Substantia nigra (tissue), 51 donors: ENCODE measurements at places on chromosomes 7 and 10.

DNA sequence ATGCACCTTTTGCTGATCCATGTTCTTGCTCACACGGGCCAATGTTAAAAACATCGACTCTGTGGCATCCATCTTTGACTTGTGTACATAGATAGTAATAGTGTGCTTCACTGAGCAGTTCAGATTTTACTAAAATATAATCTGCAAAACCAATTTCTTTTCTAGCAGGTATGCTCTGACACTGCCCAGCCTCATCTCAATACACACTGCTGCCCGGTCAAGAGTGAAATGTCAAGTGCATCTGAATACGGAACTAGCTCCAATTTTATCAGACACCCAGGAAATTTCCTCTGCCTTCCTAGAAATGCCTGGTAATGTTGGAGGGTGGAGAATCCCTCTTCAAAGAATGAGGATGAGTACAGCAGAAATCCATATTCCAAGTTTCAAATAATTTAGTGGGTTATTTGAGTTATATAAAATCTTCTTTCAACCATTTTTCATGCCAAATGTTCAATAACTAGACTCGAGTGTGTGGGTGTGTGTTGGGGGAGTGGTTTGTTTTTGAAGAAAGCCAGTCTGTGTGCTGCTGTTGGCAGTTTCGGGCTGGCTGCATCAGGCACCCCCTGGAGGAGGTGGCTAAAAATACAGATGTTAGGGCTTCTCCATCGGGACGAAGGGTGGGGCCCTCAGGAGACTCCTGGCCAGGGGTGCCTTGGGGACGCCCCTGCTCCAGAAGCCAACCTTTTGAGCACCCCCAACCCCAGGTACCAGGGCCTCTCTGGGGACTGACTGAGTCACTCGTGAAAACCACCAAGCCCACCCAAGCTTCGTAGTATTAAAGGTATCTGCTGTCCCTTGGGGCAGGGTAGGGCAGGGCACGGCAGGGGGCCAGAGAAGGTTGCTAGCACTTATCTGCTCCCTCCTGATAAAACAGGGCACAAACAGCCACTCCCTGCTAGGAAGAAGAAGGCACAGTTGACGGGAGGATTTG, 15.4 kb downstream of the CTBP2 start:
- DNase-seq, result no peak

GRCh38 chr10:35605191-35605590, at the start of gene GJD4:
Gene GJD4 (plus strand): TSS chr10:35605341. CDS start chr10:35605568, 227 bp downstream.
- DNase-seq, result no peak

DNA sequence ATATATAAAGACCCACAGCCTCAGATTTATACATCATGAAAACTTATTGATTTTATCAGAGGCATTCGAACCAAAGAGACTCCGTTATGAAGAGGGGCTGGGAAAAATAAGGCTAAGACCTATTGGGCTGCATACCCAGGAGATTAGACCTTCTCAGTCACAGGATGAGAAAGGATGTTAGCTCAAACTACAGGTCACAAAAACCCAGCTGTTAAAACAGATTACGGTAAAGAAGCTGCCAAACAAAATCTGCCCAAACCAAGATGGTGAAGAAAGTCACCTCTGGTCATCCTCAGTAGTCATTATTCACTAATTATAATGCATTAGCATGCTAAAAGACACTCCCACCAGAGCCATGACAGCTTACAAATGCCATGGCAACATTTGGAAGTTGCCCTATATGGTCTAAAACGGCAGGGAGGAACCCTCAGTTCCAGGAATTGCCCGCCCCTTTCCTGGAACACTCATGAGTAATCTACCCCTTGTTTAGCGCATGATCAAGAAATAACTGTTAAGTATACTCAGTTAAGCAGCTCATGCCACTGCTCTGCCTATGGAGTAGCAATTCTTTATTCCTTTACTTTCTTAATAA, 362.5 kb upstream of the PCDH15 start:
- DNase-seq, result no peak

DNA sequence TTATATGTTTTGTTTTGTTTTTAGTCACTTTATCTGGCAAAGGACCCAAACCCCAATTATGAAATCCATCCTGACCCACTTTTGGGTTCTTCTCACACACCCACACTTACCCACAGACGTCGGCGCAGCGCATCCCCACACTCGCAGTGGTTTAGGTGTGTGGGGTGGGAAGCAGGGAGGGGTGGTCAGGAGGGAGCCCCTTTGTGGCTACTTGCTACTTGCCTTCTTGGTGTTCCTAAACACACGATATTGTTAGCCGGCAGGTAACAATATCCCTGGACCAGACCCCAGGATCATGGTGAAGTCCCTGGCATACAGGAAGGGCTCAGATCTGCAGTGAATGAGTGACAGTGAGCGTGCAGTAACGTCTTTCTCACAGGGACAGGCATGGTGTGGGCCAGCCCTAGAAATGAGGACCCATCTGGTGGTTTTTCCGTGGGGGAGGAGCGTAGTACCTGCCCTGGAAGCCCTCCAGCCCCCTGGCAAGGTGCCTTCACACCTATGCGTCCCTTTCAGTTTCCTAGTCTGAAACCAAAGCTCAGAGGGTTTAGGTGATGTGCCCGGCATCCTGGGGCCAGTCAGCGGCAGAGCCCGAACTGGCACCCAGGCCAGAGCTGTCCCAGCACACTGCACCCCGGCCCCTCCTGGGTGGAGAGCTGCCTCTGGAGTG, 4.4 kb downstream of the SPOCK2 start:
- DNase-seq, result no peak

DNA sequence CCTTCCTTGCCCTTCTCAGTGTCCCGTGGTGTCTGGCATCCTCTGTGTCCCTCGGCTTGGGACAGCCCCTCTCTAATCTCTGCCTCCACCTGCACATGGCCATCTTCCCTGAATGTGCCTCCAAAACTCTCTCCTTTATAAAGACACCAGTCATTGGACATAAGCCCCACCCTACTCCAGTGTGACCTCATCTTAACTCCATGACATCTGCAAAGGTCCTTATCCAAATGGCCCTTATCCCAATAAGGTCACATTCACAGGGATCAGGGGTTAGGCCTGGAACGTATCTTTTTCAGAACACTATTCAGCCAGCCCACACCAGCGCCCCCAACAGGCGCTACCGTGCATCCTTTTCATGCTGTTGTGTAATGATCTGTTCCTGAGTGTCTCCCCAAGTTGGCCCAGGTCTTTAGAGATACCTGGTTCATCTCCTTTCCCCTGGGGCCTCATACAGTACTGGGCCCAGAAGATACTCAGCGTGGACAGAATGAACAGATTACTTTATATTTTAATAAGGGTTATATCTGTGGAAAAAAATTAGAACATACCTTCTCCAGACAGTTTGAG, 132.6 kb upstream of the ADAM12 start:
- no peak for DNase-seq

DNA sequence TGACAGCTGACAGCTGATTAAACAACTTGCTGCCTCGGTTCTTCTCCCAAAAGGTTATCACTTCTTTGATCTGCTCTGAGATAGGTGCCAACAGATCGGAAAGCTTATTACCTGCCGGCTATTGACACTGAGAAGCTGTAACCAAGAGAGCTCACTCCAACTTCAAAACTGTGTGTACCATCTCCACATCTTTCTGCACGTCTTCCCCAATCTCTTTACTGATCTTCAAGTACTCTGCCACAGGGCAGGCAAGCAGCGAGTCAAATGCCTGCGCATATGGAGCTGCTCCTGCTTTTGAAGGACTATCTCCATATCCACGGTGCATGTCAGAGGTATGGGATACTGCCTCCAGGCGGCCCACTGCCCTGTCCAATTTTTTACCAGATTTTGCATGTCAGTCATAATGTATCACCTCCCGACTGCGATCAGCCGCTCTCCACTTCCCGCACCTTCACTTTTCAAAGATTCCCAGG, 352 bp upstream of the ZNF485 start:
- DNase-seq, result no peak

DNA sequence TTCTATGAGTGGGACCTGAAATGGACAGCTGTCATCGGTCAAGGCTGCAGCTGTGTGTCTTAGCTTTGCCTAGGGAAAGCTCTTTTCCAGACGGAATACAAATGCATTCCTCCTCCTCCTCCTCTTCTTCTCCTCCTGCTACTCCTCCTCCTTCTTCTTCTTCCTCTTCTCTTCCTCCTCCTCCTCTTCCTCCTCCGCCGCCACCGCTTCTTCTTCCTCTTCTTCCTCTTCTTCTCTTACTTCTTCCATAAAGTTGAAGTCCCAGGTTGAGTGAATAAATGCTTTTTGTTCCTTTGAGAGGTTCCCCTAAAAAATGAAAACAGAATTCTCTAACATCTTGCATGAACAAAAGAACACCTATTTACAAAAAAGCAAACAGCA, 28.7 kb downstream of the KLF6 start:
- no peak for DNase-seq

DNA sequence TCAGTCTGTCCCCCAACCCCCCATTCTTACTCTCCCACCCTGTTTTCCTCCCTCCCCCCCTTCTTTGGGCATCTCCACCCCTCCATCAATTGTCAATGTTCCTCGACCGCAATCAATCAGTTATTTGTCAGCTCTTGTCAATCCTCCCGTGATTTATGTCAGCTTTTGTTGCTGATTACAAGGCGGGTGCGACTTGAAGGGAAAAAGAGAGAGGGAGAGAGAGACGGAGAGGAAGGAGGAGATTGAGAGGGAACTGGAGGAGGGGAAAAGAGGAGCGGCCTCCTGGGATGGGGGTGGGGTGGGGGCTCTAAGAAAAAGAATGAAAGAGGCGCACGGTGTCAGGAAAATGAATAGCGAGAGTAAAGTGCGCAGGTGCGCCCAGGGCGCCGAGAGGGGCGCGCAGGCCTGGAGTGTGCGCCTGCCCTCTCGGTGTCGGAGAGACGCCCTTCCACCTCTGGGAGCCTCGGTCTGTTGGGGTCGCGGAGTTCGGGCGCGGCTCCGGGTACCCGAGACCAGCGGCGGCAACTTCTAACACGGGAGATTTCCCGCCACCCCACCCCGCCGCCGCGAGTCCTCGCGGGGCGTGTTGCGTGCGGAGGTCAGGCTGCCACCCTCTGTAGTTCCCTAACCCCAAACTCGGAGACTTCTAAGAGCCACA, 1.1 kb upstream of the ZNF503 start:
- DNase-seq, result peak; percentile 29

GRCh38 chr10:105328503-105329133, 687.5 kb downstream of the SORCS3 start:
- no peak for DNase-seq

- DNase-seq, result no peak
Measured at GRCh38 chr10:5555881-5556280, 31.1 kb downstream of the CALML3 start.

DNA sequence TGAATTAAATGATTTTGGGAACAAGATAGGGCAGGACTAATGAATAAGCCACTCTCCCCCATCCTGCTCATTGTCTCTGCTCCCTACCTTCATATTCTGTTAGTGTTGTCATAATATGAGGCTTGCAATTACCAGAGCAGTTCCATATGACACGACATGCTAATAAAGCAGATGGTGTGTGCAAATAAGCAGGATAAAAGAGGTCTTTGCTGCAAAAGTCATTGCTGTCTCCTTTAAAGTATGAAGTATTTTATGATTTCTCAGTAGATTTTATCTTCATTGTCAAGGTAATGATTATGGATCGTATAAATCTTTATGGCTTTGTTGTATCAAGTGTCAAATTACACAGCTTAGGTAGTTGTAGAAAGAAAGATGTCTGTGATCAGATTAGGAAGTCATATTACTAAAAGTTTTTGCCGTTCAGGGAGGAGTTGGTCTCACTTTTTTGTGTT, 114.8 kb downstream of the SDK1 start:
- no peak for DNase-seq

- DNase-seq, result no peak
Measured at GRCh38 chr7:17289074-17289645, 9.3 kb upstream of the AHR start.

DNA sequence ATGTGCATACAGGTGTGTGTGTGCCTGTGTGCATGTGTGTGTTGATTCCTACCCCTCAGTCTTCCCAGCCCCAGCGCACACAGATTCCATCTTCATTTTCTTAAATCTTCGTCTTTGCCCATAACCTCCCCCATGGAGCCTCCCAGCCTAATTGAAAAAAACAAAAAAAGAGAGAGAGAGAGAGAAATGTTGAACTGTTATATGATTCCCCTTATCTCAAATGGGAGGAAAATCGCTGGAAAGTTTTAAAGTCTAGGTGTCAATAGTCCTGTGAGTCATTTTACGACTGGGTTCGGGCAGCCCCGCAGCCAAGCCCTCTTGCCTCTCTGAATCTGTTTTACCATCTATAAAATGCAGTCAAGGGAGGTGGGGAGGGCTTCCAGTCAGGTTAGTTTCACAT, 60.9 kb downstream of the SPOCK2 start:
- no peak for DNase-seq

- DNase-seq, result no peak
Measured at GRCh38 chr7:130298544-130299326, 5.8 kb downstream of the CPA4 start.

GRCh38 chr7:8115547-8116402, 146.2 kb downstream of the ICA1 start:
- no peak for DNase-seq

DNA sequence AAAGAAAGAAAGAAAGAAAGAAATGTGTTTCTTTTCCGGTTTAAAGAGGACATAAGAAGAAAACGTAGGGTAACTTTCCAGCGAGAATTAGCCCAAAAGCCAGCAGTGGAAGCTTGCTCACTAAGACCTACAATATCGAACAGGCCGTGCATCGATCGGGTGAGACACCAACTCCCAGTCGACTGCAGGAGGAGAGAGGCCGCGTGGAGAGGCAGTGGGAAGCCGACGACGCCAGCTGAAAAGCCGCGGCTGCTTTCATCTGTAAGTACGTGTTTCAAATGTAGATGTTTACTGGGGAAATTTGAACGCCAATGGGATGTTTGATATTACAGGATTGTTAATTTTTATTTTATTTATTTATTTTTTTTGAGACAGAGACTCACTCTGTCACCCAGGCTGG, 28.6 kb upstream of the GIMAP8 start:
- DNase-seq, result no peak

DNA sequence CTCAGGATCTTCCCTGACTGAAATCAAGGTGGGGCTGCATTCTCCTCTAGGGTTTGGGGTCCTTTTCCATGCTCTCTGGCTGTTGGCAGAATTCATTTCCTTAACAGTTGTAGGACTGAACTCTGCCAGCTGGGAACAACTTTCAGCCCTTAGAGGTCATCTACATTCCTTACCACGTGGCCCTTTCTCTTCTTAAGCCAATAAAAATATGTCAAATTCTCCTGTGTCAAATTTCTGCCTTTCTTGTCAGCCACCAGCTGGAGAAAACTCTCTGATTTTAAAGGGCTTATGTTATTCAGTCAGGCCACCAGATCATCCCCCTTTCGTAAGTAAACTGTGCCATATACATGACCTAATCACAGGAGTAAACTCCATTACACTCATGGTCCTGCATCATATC, 95.3 kb upstream of the IL6 start:
- DNase-seq, result no peak
